Activated T-helper 1 cell treated with anti-CD3 and anti-CD28 coated beads, Interleukin-12 subunit alpha, Interleukin-12 subunit beta, Interleukin-2, Interleukin-4 antibody, amounts not matched to agents 30 ng/mL and 10 ng/mL and 1 ng/mL, durations not matched to agents 14 hours and 24 hours and 36 hours (primary cell): ENCODE measurements at places on chromosomes 16 and 17.

DNA sequence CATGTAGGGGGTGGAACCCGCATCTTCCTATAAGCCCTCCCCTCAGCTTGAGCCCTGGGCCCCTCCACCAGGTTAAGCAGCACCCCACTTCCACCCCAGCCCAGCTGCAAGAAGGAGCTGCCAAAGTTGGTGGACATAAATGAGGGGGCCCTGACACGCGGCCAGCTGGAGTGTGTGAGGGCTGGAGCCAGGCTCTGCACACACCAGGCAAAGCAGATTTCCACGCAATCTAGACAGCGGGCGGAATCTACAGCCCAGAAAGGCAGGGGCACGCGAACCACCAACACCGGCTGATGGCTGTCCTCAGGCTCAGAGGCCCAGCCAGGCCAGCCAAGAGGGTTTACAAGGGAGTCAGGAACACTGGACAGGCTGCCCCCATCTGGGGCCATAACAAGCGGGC is 171.2 kb downstream of the ZNF423 start:
- H3K27me3 ChIP-seq = peaks cover 9% of the 10 kb centered on the region
- no peak overlapping the region for H3K27ac ChIP-seq
- DNase-seq = no peak
- no peaks in the 10 kb centered on the region for H3K36me3 ChIP-seq

GRCh38 chr16:56332464-56333079 is 92.8 kb downstream of the AMFR start:
- no peaks in the 10 kb centered on the region for H3K4me1 ChIP-seq
- H3K27ac ChIP-seq = no peak overlapping the region
- DNase-seq = no peak
- no peaks in the 10 kb centered on the region for H3K36me3 ChIP-seq
- H3K4me3 ChIP-seq = no peak overlapping the region

DNA sequence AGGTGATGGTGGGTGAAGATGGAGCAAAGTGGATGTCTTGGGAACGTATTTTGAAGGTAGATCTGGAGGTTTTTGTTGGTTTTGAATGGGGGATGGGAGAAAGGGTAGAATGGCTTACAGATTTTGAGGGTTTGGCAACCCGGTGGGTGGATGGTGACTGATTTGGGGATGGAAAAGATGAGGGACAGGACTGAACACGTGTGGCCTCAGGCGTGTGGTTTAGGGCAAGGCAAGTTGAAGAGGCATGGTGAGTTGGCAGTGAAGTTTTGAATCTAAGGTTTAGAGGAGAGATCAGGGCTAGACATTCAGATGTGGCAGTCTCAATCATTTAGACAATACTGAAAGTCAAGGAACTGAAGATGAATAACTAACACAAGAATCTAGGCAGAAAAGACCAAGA is 5.0 kb upstream of the DCTPP1 start:
- H3K27me3 ChIP-seq = no peaks in the 10 kb centered on the region
- H3K4me3 ChIP-seq = peak overlapping the region; percentile 0
- peak overlapping the region; percentile 76 for H3K27ac ChIP-seq

- peaks cover 30% of the 10 kb centered on the region for H3K4me1 ChIP-seq
- peaks cover 35% of the 10 kb centered on the region for H3K36me3 ChIP-seq
- H3K27me3 ChIP-seq = no peaks in the 10 kb centered on the region
- no peak overlapping the region for H3K4me3 ChIP-seq
These were observed 3.3 kb upstream of the KCTD11 start for GRCh38 chr17:7348478-7349242.

- no peaks in the 10 kb centered on the region for H3K4me1 ChIP-seq
- H3K4me3 ChIP-seq = no peak overlapping the region
- H3K27me3 ChIP-seq = peaks cover 3% of the 10 kb centered on the region
- DNase-seq = no peak
- no peak overlapping the region for H3K27ac ChIP-seq
- no peaks in the 10 kb centered on the region for H3K36me3 ChIP-seq
These were observed 95.8 kb downstream of the TMEM132E start for GRCh38 chr17:34675143-34675542.

DNA sequence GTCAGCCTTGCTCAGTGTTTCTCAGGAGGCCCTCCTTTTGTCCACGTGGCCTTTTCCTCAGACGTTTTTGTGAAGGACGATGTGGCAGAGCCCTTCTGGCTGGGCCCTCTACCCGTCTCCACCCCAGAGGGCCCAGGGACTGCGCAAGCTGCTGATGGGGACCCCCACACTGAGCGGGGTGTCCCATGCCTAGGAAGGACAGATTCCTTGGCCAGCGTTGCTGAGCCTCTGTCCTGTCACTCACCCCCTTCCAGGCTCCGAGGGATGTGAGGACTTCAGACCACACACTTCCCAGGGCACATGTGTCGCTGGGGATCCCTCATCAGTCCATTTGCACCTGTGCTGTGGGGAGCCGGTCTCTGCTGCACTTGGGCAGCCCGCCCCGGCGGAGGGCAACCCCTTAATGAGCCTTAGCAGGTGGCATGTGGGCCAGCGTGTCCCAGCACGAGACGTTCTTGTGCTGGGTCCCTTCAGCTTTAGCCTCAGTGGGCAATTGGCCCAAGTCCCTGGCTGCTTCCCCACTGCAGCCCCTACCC is 48.3 kb downstream of the NT5M start:
- no peaks in the 10 kb centered on the region for H3K36me3 ChIP-seq
- H3K27me3 ChIP-seq = no peaks in the 10 kb centered on the region
- no peak for DNase-seq
- no peak overlapping the region for H3K4me3 ChIP-seq
- H3K27ac ChIP-seq = no peak overlapping the region

GRCh38 chr16:6016530-6017184 is 919.1 kb upstream of the EEF2KMT start:
- no peak overlapping the region for H3K27ac ChIP-seq
- H3K4me3 ChIP-seq = no peak overlapping the region
- peaks cover 7% of the 10 kb centered on the region for H3K27me3 ChIP-seq
- no peaks in the 10 kb centered on the region for H3K4me1 ChIP-seq
- no peak for DNase-seq
- no peaks in the 10 kb centered on the region for H3K36me3 ChIP-seq
